ENCODE measurements at places on chromosomes 16 and 17. TPM values are rescaled to one million over a fixed set of nuclear protein-coding genes. Genes with fewer than 3 reads are reported as not detected.

Gene SEZ6L2
- total RNA-seq = 4.5 TPM

GRCh38 chr16:47905771-47906170 lies 250.0 kb downstream of the ABCC12 start:
- peak; percentile 66 for DNase-seq

- no peak for DNase-seq
These were observed 68.5 kb downstream of the WWP2 start for GRCh38 chr16:69830534-69831211.

- no peak for DNase-seq
These were observed 21.1 kb downstream of the IST1 start for GRCh38 chr16:71916397-71916920.
